ENCODE measurements at places on chromosomes 1 and 21. TPM values are rescaled to one million over a fixed set of nuclear protein-coding genes. Genes with fewer than 3 reads are reported as not detected.
A peak's percentile ranks its signal among the peaks of the same experiment; 100 is the strongest.

CAMK2N1 gene
- total RNA-seq: 6.0 TPM

MRPL37 gene
- 37.0 TPM for total RNA-seq

DNA sequence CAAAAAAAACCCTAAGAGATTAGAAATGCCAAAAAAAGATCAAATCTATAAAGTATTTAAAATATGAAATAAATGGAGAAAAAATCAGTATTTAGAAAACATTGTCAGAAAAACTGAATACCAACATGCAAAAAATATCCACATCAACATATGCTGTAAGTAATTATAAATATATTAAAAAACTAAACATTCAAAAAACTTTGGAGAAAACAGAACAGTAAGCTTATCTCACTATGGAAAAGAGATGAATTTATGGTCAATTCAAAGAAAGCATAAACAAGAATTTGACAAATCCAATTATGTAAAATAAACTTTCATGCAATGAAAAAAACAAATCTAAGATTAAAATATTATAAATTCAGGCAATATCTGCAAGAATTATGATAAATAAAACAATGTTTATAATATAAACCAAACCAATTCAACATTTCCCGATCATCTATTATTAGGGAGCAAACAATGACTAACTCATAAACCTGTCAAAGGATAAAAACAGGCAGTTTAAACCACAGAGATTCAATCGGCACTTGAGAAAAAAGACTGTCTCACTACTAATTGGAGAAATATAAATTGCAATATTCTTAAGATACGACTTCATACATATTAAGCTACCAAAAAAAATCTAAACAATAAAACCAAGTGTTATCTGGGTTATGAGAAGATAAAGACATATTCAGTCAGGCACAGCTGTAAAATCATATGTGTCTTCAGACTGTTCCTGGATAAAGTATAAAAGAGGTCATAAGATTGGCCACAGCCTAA is 21.8 kb downstream of the EYA3 start:
- no peak for DNase-seq

DNA sequence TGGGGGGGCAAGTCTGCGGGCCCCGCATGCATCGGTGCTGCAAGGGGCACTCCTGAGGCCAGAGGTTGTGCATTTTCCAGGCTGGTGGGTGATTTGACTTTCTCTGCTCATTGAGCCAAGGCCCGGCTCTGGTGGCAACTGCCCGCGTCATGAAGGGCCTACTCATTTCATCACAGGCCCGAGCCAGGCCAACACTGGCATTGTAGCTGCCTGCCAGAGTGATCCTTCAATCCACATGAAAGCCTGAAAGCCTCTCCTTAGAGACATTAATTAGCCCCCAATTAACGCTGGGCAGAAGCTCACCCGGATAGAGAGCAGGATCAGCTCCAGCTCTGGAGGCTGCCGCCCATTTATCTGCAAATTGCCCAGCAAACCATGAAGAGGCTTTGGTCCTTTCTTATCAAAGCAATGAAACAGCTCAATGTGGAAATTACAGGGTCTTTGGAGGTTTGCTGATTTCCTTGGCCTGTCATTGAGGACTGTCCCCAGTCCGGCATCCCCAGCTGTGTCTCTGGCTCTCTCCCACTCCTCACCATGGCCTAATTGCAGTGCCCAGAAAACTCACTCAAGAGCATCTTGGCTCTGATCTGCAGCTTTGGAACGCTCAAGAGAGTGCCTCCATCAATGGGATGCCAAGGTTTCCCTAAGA is 50.4 kb upstream of the STUM start:
- no peak for DNase-seq

DNA sequence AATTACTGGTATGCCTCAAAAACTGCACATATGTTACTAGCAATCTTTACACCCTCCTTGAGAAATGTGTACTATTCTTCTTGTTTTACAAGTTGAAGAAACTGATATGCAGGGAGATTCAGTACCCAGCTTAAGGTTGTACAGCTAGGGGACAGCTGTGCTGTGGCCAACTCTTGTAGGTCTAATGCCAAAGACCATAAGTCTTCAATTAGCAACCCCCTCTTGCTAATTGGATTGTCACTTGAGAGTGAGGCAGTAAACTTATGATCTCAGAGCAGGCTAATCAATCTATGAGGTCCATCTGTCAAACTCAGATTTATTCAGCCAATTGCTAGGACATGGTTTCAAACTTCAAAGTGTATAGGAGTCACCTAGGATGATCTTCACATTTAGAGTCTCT is 492.0 kb upstream of the USP24 start:
- no peak for DNase-seq

PTPN22 gene
- total RNA-seq: 34.4 TPM

HSPG2 gene
- total RNA-seq: 4.3 TPM

DIP2A gene
- 61.9 TPM for total RNA-seq

PHC2 gene
- 23.1 TPM for total RNA-seq

GRCh38 chr1:243657793-243658192 is 192.2 kb downstream of the AKT3 start:
- no peak for DNase-seq

PAQR6 gene
- total RNA-seq: 1.8 TPM

MATN1 gene
- 3.2 TPM for total RNA-seq

DMRTA2 gene
- total RNA-seq: not detected

DNA sequence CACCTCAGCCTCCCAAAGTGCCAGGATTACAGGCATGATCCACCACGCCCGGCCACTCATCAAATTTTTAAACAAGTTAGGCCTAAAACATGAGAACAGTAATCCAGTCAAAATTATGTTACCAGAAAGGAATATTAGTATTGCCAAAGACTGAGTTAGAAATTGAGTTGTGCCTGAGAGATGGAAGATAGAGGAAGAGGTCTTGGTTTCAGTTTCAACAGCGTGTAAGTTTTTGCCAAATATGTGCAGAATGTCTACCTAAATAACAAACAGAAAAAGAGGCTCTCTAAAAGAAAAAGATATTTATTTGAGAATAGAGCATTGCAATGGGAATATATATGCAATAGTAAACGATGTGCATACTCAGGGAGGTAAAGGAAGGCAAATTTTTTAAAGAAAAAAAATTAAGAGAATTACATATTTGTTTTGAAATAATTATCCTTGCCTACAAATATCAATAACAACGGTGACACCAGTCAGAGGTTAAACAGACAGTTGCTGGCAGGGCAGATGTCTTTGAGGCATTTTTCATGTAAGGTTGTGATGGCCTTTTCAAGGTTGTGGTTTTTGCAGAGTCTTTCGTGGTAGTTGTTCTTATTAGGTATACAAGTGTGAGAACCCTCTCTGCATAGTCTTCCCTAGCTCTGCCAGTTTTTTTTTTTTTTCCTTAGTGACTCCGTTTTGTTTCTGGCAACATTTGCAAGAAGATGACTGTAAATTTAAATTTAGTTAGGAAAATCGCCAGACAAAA is 2.2 kb upstream of the CD1B start:
- DNase-seq: peak; percentile 35

DNA sequence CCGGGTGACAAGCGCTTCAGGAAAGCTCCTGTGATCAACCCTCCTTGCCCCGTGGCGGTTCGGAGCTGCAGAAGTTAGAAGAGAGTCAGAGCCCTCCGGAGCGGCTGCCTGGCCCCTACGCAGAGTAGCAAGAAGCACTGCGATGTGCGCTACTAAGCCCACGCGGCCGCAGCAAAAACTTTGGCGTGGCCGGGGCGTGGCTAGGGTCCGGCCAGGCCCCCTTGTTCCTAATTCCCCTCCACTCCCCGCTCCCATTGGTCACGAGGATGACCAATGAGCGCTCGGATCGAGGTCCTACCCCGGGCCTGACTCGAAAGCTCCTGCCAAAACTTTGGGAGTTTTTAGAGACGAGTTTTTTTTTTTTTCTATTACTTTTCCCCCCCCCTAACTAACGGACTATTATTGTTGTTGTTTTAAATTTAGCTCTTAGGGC is at the start of gene HLX:
Gene HLX, plus strand, starts transcription at position 368 of the 433 bp plus-strand sequence. CDS start 415 bp downstream, outside the sequence.
- DNase-seq: peak; percentile 84

IFI44 gene
- total RNA-seq: 10.2 TPM

- no peak for DNase-seq
Measured at GRCh38 chr1:100461222-100461621, 76.7 kb upstream of the GPR88 start.

SLC6A17 gene
- total RNA-seq: not detected

GRCh38 chr1:31897526-31898100 is 40.6 kb downstream of the PTP4A2 start:
- DNase-seq: no peak

MFAP2 gene
- not detected for total RNA-seq

DNA sequence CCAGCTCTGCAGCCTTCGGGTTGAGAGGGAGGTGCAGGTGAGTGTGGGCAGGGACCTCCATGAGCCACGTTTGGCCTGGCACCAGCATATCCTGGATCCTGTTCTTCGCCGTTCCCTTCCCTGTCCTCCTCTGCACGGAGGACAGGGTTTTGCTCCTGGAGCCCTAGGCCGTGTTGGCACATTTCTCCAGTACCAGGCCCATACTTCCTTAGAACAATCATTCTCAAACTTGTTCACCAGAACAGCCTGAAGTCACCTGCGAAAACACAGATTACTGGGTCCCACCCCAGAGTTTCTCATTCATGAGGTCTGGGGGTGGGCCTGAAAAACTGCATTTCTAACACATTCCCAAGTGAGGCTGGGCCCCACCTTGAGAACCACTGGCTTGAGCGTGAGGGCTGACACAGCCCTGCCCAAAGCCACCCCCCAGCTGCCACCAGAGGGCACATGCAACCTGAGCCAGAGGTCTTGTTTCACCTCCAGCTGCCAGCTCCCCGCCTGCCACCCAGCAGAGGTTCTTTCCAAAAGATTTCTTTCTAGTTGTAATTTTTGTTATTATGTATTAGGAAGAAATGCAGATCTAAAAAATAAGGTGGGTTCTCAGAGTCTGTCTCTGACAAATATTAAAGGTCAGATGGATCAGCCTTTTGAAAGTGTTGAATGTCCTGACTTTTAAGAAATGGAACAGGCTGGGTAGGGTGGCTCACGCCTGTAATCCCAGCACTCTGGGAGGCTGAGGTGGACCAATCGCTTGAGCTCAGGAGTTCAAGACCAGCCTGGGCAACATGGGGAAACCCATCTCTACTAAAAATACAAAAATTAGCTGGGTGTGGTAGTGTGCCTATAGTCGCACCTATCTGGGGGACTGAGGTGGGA is 39.6 kb upstream of the LDLRAP1 start:
- peak; percentile 54 for DNase-seq

ABCG1 gene
- total RNA-seq: 31.9 TPM

DNA sequence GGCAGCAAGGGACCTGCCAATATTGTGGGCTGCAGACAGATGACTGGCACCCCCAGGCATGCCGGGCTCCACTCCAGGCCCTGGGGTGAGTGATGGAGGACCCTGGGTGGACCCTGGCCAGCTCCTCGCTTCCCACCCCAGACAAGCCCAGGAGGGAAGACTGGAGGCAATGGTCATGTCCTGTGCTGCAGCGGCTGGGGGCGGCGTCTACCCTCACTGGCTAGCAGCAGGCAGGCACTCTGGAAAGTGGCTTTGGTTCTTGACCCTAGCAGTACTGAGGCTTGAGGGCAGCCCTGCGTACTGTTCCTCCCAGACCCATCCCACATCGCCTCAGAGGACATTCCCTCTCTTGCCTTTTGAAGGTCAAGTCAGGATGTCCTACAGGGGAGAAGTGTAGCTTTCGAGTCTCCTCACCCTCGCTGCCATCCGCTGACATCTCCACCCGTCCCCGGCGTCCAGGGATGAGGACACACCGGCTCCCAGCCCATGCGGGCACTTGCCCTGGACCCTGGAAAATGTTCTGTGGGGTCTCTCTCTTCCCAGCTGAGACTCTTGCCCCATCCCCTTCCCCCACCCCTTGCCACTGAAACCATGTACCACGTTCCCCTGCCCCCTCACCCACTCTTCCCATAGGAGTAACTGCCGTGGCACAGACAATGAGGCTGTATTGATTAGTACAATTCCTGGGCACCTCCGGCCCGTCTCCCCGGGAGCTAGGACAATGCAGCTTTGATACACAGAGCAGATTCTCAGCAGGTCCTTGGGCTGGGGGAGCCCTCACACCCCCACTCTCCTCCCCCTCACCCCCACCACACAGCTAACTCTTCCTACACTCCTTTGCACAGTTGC is 15.0 kb downstream of the SLC6A9 start:
- DNase-seq: no peak

- DNase-seq: no peak
Measured at GRCh38 chr1:29333008-29333407, 96.7 kb downstream of the PTPRU start.

TCHHL1 gene
- not detected for total RNA-seq

DNA sequence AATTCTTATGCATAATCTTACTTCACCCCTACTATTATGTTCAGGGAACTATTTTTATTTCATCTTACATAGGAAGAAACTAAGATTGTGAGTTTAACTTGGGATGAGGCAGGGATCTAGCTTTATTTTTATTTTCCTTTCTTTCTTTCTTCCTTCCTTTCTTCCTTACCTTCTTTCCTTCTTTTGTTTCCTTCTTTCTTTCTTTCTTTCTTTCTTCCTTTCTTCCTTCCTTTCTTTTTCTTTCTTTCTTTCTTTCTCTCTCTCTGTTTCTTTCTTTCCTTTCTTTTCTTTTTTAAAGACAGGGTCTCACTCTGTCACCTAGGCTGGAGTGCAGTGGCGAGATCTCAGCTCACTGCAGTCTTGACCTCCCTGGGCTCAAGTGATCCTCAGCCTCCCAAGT is 28.9 kb downstream of the NEK2 start:
- DNase-seq: no peak

DNA sequence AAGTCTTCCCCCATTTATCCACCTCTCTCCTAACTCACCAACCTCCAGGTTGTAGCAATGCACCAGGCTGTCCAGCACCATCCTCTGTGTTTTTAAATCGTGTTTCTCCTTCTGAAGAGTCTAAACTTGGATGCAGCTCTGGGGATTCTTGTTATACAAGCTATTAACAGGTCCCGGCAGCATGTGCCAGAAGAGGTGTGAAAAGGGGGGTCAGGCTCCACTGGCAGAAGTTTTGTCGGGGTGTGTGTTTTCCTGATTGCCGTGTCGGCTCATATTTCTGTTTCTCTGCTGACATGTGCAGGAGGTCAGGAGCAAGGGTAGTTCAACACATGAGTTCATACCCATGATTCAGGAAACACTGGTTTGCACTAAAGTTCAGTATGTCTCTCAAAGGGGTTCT is 658.6 kb upstream of the CAMK1G start:
- DNase-seq: no peak

LCE2C gene
- total RNA-seq: not detected

FBXO2 gene
- 10.7 TPM for total RNA-seq

- DNase-seq: no peak
Measured at GRCh38 chr1:174812016-174812415, 187.7 kb upstream of the CACYBP start.

GRCh38 chr21:42463861-42464515 is 32.0 kb downstream of the RSPH1 start:
- peak; percentile 79 for DNase-seq

- DNase-seq: no peak
Measured at GRCh38 chr1:118862755-118863154, 125.4 kb downstream of the TBX15 start.

ADGRL4 gene
- total RNA-seq: not detected

- no peak for DNase-seq
Measured at GRCh38 chr1:116106646-116107045, 4.6 kb upstream of the MAB21L3 start.

DNA sequence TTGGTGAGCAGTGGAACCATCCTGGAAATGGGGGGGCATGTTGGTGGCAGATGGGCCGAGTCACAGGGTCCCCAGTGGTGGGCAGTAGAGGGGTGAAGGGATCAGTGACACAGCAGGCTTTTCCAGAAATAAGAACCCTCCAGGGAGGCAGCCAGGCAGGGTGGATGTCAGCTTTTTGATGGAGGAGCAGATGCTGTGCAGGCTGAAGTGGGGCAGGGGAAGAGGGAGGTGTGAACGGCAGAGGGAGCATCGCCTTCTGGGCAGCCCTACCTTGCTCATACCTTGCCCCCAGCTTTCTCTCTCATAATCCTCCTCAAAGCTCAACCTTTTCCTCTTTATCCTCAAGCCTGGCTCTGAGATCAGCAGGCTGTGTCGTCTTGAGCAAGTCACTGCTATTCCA is 131.8 kb upstream of the IPO9 start:
- DNase-seq: no peak
